ENCODE measurements at places on chromosomes 3 and 15. TPM values are rescaled to one million over a fixed set of nuclear protein-coding genes. Genes with fewer than 3 reads are reported as not detected.
A peak's percentile ranks its signal among the peaks of the same experiment; 100 is the strongest.

LIPH gene
- 76.0 TPM for total RNA-seq

UACA gene
- total RNA-seq, result 45.2 TPM

DNA sequence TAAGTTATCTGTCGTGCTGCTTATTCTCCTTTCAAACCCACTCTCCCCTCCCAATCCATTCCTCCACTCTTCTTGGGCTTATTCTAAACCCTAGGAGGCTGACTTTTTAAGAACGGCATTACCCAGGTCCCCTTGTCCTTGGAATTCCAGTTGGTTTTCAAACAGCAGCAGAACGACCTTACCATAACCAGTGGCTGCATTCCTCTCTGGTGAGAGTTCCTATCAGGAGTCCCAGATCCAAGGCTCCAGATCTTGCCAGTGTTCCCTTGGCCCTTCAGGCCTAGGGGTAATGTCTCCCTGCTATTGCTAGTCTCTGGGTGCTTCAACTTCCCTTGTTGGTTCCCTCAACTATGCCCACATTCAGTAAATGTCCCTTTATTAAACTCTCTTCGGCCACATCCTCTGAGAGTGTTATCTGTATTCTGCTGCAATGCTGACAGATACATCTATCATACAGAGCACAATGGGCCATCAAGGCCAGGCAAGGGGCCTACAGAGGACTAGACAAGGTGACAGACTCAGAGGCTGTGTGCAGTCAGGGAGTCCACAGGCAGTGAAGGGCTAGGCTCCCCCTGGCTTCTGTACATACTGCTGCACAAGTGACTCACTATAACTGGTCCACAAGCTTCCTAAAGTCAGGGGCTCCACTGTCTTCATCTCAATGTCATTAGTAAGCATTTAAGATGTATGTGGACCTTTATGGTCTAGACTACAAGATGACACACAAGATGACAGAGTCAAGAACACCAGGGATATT is 10.1 kb downstream of the LYSMD2 start:
- DNase-seq, result no peak

GRCh38 chr3:32238453-32239306 is at the start of gene CMTM8:
CMTM8 (plus strand) TSS chr3:32238680; CDS start chr3:32238973, 293 bp downstream.
- peak; percentile 90 for DNase-seq

DNA sequence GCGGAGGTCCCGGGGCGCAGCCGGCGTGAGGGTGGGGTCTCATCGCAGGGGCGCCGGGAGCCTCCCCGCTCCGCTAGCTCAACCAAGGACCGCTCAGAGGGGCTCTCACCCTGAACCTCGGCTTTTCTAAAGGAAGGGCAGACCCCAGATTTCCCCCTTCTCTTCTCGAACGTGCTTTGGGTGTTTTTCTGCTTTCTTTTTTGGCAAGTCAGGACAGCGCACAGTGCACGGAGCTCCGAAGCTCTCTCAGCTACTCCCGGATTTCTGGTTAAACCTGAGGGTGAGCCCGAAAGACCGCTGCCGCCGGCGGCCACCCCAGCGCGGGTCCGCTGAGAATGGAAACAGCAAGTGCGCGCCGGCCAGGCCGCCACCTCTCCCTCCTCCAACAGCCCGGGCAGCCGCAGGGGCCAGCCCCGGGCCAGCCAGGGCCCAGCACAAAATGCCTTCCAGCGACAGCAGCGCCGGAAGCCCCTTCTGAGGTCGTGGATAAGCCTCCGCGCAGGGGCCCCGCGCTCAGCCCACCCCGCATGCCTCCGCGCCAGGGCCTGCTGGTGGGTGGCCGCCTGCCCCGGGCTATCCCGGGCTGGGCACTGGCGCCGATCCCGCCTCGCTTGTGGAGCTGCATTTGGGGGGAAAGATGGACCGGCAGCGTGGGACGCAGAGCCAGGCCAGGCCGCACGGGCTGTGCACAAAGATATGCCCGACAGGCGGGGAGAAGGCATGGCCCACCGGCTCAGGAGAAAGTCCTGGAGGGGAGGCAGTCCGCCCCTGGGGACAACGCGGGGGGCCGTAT is 8.2 kb upstream of the OCA2 start:
- no peak for DNase-seq

- DNase-seq, result no peak
Observed at GRCh38 chr3:18483226-18483625, 58.1 kb upstream of the SATB1 start.

DNA sequence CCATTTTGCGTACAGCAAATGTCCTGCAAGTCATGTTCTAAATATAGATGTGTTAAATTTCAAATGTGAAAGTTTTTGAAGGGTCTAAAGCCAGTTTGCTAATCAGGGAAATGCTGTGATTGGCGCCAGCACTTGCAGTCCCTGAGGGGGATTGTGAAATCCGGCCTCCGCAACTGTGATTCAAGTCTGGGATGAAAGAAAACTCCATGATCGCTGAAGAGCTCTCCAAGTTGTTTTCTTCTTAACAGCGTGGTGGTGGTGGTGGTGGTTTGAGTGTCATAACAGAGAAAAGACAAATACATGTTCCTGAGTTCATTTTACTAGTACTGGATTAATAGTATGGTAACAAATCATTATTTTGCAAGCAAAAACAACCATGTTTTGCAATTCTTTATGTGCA is 51.8 kb downstream of the MITF start:
- peak; percentile 52 for DNase-seq

DNA sequence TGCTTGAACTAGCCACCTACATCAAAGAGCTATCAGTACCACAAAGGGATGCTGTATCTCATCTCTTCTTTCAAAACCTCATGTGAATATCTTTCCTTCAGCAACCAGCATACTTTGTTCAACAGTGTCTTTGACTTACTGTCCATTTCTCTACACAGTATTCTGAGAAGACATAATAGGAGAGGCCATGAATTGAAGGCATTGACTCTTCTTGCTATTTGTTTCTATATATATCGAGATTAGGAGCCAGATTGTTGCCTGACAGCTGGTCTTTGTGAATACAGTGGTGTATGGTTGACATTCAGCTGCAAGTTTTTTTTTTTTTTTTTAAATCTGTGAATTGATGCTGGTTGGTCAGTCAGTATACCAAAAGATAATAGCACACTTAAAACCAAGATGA is 12.1 kb upstream of the CSRNP1 start:
- DNase-seq, result no peak

DNA sequence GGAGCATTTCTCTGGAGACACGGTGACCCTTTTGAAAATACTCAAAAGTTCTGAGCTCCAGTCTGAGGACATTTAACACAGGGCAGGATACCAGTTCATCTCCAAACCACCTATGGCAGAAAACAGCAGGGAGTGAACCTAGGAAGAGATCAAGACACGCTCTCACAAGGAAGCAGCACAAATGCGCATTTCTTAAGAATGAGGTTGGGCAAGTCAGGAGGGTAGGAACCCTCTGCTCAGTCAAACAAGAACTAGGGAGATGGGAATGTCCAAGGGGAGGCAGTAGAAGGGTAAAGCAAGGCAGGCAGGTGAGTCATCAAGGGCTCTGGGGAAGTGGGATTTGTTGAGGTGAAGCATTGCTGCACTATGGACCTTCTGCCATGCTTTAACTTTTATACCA is 60.3 kb upstream of the PSMD6 start:
- DNase-seq, result no peak

DNA sequence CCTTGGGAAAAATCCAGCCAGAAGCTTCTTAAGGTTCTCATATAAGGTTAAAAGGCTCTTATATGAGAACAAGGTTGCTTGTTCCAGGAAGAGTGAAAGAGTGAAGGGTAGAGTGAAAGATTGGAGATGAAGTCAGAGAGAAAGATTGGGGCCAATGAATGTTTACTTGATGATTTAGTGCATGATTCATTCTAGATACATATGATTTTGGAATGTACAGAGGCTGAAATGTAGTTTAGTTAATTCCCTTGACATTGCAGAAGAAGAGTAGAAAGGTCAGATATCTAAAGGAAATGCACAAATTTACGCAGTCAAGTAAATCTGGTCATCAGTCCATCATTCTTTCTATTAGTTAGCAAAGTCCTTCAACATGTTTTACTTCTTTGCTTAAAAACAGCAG is 619.8 kb upstream of the ZNF717 start:
- no peak for DNase-seq

GRCh38 chr3:172709774-172710663 is 848 bp downstream of the NCEH1 start:
- peak; percentile 47 for DNase-seq

PLD1 gene
- total RNA-seq, result 18.7 TPM

DNA sequence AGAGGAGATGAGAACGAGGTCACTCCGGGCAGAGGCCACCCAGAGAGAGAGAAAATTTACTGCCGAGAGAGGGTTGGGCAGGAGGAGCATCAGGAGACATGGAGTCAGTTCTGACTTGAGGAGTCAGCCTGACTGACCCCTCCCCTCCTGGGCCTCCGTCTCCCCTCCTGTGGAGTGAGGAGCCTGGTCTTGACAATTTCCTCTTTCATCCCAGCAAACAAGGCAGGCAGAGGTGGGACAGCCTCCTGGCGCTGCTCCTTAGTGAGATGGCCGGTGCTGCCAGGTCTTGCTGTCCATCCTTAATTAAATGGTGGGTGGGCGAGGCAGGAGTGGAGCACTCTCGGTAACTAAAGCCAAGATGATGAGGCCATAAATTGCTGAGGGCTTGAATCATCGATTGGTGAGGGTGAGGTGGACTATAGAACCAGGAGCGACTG is 60.6 kb downstream of the CYP11A1 start:
- no peak for DNase-seq

- DNase-seq, result no peak
Observed at GRCh38 chr3:184788751-184789150, 23.2 kb upstream of the VPS8 start.

GRCh38 chr3:138812806-138813205 is 21.9 kb downstream of the PIK3CB start:
- DNase-seq, result no peak

DNA sequence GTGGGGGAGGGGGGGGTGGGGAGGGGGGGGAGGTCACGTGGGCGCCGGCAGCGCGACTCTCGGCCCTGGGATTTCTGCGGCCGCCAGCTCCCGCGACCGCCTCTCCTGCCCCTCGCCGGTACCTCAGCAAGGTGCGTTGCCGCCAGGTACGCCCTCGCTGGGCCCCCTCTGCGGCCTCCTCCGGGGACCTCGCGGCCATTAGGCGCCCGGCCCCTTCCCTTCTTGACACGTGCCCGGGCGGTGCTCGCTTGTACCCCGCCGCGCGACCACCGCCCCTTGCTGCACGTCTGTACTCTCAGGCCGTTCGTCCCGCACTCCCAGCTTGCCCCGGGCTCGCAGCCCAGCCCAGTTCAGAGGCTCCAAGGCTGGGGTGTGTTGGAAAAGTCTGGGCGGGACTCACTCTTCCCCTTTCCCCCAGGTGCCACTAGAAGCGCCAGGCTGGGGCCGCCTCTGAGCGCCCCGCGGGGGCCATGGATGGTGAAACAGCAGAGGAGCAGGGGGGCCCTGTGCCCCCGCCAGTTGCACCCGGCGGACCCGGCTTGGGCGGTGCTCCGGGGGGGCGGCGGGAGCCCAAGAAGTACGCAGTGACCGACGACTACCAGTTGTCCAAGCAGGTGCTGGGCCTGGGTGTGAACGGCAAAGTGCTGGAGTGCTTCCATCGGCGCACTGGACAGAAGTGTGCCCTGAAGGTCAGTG is at the start of gene MAPKAPK3:
MAPKAPK3 (plus strand) TSS at position 56 of the 696 bp plus-strand sequence; CDS start at position 471, 415 bp downstream.
- DNase-seq, result no peak

DNA sequence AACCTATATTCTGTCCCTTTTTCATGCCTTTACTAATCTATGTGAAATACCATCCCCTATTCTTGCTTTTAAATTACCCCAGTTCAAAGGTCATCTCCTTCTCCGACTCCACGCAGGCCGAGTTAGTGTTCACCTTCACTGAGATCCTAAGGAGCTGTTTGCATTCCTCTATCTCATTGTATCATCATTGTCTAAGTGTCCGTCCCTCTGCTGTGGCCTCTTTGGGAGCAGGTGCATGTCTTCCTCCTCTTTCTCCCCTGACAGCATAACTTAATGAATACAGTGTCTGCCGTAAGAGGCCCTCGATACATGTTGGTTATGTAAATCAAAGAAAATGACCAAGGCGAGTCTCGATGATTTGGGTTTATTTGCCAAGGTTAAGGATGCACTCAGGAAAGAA is 4.9 kb upstream of the PPP1R2 start:
- no peak for DNase-seq
